Lung microvascular endothelial cell (primary cell): ENCODE measurements at places on chromosomes 5 and 9. TPM values are rescaled to one million over a fixed set of nuclear protein-coding genes. Genes with fewer than 3 reads are reported as not detected.

GRCh38 chr5:138458384-138458783 lies 6.9 kb upstream of the EGR1 start:
- DNase-seq: no peak

DNA sequence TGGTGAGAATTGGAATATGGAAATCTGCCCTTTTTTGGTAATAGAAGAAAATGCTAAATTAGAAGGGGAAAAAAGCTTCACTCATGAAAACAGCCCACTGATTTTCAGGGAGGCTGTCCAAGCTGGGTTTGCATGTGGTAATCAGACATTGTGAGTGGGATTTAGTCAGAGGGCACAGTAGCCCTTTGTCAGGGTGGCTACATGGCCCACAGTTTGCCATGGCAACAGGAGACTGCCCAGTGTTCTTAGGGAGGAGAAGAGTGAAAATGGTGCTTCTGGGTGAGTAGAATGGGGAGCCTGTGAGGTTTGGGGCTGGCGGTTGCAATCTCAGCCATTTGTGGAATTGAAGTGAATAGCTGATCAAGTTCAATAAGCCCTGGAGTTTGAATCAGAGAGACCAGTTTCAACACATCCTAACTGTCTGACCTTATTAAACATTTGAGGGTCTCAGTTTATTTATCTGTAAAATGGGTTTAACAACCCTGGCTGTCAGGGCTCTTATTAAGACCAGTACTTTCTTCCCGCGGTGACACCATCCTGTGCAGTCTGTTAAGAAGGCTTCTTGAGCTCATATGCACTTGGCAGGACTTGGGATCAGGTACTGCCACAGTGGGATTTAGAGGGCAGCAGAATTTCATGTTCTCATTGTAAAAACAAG lies 107.6 kb upstream of the TNC start:
- DNase-seq: no peak

- no peak for DNase-seq
These were observed 118.0 kb upstream of the ICE1 start for GRCh38 chr5:5304361-5305020.

DNA sequence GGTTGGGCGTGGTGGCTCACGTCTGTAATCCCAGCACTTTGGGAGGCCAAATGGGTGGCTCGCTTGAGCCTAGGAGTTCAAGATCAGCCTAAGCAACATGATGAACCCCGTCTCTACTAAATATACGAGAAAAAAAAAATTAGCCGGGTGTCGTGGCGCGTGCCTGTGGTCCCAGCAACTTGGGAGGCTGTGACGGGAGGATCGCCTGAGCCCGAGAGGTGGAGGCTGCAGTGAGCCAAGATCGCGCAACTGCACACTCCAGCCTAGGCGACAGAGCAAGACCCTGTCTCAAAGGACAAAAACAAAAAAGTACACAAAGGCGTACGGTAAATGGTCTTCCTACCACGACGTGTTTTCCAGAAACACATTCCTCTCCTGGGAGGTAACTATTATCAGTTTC lies 538 bp upstream of the BDP1 start:
- DNase-seq: no peak

Gene FOXD4L4
- total RNA-seq: under 0.01 TPM in 2 replicates

Gene FER
- total RNA-seq: 10.0 and 18.3 TPM in 2 replicates

DNA sequence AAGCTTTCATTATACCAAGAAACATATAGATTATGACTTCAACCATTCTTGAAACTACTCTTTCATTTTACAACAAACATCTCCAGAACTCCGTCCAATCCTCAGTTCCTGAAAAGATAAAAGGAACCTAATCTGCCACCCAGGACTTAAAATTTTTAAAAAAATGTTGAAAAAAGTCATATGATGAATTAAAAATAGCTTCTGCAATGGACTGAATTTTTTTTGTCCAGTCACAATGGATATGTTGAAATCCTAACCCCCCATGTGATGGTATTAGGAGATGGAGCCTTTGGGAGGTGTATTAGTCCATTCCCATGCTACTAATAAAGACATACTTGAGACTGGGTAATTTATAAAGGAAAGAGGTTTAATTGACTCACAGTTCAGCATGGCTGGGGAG lies 2.7 kb upstream of the ALDH1A1 start:
- no peak for DNase-seq

GRCh38 chr5:145619806-145620310 lies 215.3 kb downstream of the PRELID2 start:
- no peak for DNase-seq

Gene TMEM174
- total RNA-seq: not detected in 2 replicates

DNA sequence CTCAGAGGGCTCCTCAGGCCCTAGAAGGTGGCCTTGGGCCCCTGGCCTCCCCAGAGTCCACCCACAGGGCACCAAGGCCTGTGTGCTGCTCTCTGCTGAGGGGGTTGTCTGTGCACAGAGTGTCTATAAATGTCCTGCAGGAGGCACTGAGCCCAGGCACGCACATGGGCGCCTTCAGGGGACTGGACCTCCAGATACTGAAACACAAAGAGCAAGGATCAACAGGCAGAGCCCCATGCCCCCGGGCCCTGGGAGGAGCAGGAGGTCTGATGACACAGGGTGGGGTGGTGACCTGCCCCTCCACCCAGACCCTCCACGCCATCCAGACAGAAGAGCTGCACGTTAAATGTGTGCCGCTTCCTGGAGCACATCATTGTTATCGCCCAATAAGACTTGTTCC lies 64.6 kb upstream of the SIMC1 start:
- DNase-seq: no peak

GRCh38 chr5:117680426-117680825 lies 1105.8 kb upstream of the SEMA6A start:
- DNase-seq: no peak

DNA sequence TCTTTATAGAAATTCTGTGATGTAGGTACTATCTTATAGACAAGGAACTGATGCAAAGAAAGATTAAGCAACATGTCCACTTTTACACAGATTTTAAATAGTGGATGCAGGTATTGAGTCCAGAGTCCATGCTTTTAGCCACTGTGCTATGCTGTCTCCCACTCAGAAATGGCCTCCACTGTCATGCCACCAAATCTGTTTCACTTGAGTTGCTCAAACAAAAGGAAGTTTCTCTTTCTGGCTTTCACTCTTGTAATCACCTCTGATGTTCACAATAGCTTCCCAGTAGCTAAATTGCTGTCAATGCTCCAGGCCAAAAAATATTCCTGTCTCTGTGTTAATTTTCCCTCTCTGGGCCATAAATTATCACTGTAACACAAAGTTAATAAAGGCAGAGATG lies 77.0 kb upstream of the RASA1 start:
- DNase-seq: no peak

DNA sequence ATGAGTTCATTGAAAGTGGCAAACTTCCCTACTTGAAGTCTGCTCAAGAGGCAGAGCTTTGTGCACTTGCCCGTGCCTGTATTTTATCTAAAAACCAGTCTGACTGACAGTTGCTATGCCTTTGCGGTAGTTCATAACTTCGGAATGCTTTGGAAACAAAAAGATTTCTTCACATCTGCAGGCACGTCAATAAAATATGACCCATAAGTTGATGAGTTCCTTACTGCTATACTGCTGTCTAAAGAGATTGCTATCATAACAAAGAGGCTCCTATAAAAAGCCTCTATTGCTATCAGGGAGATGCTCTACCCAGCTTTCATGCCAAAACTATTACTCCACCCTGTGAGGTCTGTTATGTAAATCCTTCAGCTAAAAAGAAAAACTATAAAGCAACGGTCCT lies 25.4 kb upstream of the RNF20 start:
- no peak for DNase-seq

DNA sequence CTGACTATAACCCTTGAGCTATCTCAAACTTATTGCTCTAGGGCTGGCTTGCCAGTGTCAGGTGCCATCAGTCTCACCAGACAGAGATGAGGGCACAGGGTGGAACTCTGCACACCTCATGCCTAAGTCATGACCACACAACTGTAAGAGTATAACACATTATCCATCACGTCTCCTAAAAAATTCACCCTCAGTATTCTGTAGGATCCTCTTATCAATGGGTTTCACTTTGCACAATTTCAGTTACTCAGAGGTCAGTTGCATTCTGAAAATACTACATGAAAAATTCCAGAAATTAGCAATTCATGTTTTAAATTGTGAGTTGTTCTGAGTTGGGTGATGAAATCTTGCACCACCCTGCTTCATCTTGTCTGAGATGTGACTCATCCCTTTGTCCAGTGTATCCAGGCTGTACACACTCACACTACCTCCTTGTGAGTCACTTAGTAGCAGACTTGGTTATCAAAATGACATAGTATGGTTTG lies 690.9 kb upstream of the CDH18 start:
- DNase-seq: no peak

DNA sequence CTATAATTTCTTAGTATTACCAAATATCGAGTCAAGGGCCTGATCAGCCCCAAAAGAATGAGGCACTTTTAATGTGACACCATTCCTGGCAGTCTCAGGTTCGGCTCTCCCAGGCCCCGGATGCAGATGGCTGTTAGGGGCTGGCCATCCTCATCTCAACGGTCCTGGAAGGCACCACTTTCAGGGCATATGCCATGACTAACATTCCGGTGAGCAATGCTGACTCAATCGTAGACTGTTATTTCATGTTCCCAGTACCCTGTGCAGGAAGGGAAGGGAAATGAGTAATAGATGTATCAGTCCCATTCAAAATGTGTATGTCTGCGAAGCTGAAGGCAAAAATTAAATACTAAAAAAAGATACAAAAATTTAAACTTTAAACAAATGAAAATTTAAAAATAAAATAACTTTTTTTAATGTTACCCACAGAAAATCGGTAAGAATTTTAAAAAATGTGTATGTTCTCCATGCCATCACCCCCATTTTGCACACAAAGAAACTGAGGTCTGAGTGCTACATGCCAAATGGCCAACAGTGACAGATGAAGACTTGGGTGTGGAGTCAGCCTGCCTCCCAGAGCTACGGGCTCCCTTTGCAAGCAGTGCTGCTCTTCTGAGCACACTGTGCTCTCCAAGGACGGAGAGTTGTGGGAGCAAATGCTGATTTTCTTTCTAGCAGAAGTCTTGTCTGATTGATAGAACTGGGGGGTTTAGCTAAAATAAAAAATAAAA lies 79.0 kb downstream of the GLDC start:
- peak; percentile 99 for DNase-seq

DNA sequence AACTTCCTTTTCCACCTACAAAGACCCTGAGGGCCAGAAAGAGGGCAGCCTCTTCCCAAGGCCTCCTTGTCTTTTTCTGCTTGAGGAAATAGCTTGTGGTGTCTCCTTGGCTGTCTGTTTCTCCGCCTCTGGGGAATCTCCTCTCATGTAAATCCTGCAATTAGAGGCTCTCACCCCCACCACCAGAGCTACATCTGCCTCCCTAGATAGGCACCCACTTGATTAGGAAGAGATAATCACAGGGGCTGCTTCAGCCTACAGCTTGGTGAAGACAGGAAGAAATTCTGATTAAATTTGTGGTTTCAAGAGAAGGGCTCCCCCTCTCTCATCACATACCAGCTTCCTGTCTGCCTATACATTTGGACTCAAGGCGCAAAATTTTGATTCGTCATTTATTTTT lies 75.6 kb downstream of the TLR4 start:
- DNase-seq: no peak

DNA sequence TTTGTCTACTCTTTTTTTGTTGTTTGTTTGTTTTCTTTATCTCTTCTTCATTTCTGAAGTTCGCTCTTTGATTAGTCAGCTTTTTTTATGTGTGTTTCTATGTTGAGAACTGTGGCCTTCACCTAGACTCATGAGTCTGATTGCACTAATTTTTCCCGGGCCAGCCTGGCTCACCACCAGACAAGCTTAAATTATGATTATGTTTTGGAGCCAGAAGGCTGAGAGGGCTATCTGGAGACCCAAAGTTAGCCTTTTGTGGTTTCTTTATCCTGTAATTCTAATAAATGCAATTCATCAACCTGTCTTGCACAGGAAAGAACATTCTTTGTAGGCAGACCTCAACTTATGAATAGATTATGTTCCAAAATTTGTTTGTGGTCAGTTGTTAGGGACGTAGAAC lies 20.8 kb upstream of the ACTBL2 start:
- peak; percentile 40 for DNase-seq

Gene SH3GL2
- total RNA-seq: not detected in 2 replicates

Gene SIL1
- 40.8 and 55.4 TPM in 2 replicates for total RNA-seq
